Activated CD8-positive, alpha-beta memory T cell treated with anti-CD3 and anti-CD28 coated beads, Interleukin-2, amount 50 U/mL, for 48 hours (primary cell): ENCODE measurements at places on chromosomes 16 and 17.

GRCh38 chr17:17151962-17152361, 54.2 kb downstream of the PLD6 start:
- DNase-seq, result peak; percentile 58

- DNase-seq, result no peak
Observed at GRCh38 chr16:87919681-87919994, 16.7 kb downstream of the CA5A start.

DNA sequence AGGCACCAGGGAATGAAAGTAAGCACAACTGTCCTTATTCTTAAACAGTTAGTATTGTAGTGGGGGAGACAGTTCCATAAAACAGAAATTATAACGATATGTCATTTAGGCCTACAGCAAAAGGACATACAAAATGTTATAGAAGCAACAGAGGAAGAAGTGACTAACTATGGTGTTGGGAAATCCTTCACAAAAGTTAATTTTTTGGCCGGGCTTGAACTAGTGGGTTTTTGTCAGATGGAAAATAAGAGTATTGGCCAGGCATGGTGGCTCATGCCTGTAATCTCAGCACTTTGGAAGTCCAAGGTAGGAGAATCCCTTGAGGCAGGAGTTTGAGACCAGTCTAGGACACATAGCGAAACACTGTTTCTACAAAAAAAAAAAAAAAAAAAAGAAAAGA, 127.8 kb downstream of the SSH2 start:
- DNase-seq, result no peak

- no peak for DNase-seq
Observed at GRCh38 chr16:64168371-64168770, 953.5 kb downstream of the CDH11 start.

GRCh38 chr16:5064915-5065314, 841 bp downstream of the C16orf89 start:
- DNase-seq, result no peak

DNA sequence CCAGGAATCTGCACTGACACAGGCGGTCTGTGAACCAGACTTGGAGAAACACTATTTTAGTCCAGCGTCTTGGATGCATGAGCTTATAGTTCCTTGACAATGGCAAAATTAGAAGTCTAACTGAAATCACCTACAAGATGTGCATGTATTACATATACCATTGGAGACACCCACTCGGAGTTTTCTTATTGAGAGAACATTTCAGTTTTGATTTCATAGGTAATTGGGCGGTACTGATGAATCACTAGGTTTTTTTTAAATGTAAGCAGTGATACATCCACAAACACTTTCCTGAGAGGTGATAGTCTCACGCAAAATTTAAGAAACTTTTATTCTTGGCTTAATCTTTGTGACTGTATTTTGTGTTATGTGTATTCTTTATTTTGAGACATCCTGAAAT, 69.8 kb downstream of the PRKCA start:
- no peak for DNase-seq

DNA sequence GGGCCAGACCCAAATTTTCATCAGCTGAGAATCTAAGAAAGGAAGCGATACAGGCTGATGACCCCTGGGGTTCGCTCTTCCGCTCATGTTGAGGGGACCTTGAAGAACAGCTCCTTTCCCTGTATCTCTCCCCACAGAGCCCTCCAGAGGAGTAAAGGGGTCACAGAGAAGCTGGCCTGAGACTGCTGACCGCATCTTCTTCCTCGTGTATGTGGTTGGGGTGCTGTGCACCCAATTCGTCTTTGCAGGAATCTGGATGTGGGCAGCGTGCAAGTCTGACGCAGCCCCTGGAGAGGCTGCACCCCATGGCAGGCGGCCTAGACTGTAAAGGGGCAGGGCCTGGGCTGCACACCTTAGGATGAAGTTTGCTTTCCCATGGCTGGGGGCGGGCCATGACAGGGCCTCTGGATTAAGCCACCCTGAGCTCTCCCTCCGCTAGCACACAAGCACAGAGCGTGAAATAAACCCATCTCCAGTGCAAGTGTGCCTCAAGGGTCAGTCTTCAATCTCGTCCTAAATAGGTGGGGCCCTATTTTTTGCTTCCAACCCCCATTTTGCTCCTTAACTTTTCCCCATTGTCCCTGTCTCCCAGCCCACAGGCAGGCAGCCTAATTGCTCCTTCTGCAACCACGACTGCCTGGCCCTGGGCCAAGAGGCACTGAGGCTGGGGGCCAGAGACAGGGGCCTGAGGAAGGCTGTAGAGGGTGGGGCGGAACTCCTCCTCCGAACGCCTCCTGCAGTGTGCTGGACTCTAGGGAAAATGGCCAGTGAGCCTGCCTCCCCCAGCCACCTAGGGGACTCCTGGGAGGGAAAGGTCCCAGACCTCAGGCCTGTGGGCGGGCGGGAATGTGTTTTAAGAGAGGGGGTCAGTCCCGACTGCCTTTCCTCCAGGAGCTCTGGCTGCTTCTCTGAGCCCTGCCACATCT, 3.6 kb downstream of the ZACN start:
- DNase-seq, result no peak

DNA sequence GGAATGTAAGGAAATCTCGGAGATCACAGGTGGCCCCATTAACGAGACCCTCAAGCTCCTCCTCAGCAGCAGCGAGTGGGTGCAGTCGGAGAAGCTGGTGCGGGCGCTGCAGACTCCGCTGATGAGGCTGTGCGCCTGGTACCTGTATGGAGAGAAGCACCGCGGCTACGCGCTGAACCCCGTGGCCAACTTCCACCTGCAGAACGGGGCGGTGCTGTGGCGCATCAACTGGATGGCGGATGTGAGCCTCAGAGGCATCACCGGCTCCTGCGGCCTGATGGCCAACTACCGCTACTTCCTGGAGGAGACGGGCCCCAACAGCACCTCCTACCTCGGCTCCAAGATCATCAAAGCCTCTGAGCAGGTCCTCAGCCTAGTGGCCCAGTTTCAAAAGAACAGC, 16.2 kb downstream of the MLYCD start:
- no peak for DNase-seq

DNA sequence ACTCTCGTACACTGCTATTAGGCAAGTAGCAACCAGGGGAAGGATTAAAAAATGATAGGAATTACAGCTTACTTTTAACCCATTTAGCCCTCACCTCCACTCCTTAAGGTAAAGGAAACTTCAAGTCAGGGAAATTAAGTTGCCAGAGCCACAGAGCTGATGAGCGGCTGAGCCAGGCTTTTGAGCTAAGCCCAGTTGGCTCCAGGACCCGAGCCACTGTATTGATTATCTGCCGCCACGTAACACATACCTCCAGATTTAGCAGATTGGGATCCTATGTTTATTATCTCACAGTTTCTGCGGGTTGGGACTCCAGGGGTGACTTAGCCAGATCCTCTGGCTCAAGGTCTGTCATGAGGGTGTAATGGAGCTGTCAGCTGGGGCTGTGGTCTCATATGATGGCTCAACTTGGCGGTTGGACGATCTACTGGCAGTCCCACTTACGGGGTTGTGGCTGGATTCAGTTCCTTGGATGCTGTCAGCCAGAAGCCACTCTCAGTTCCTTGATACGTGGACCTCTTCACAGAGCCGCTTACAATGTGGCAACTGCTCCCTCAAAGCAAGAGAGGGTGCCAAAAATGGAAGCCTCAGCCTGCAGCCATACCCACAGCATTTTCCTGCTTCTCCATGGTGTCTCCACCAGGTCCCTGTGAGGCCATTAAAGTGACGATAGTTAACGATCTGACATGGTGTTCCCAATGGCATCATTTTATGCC, 57.3 kb downstream of the TMEM186 start:
- no peak for DNase-seq

DNA sequence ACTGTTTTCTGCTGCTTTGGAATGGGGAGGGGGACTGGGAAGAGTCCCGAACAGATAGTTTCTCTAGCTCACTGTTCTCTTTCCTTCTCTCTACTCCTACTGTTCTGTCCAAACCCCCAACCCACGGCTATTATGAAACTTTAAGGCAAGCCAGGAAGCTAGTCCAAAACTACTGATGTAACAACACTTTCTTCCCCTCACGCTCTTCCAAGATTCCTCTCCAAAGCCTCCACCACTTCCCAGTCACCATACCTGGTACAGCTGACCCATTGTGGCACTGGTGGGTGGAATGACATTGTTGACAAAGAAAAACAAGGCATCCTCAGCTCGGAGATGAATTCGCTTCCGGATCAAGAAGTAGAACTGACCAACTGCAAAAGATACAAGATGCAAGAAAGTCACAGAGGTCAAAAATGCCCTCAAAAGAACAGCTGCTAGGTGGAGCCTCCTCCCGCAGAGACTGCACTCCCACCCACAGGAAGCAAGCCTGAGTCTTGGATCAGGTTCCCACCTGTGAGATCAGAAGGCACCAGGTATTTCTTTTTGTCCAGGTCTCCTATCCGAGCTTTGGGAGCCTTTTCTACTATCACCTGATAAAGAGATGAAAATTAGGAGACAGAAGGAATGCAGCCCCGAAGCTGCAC, 1.0 kb downstream of the GABARAP start:
- no peak for DNase-seq

- no peak for DNase-seq
Observed at GRCh38 chr16:67404740-67405226, 11.5 kb upstream of the TPPP3 start.

DNA sequence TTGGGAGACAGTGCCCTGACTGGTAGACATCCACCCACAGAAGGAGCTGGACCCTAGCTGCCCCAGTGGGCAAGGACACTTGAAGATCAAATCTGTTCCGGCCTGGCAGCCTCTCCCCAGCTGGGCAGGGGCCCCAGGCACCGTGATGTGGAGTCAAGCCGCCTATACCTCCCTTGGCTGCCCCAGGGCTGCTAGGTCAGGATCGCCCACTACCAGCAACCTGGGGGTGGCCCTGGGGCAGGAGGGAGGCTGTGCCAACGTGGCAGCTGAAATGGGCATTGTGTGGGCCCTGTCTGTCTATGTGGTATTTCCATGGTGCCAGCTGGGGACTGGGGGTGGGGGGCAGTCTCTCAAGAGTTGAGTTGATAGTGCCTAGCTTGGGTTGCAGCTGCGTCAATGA, 941 bp downstream of the PDK2 start:
- no peak for DNase-seq

GRCh38 chr17:17546399-17547185, 44.9 kb downstream of the PEMT start:
- DNase-seq, result no peak

GRCh38 chr16:83113811-83114210, 487.0 kb downstream of the CDH13 start:
- DNase-seq, result no peak

- no peak for DNase-seq
Observed at GRCh38 chr16:53465606-53466280, 31.5 kb downstream of the RBL2 start.

DNA sequence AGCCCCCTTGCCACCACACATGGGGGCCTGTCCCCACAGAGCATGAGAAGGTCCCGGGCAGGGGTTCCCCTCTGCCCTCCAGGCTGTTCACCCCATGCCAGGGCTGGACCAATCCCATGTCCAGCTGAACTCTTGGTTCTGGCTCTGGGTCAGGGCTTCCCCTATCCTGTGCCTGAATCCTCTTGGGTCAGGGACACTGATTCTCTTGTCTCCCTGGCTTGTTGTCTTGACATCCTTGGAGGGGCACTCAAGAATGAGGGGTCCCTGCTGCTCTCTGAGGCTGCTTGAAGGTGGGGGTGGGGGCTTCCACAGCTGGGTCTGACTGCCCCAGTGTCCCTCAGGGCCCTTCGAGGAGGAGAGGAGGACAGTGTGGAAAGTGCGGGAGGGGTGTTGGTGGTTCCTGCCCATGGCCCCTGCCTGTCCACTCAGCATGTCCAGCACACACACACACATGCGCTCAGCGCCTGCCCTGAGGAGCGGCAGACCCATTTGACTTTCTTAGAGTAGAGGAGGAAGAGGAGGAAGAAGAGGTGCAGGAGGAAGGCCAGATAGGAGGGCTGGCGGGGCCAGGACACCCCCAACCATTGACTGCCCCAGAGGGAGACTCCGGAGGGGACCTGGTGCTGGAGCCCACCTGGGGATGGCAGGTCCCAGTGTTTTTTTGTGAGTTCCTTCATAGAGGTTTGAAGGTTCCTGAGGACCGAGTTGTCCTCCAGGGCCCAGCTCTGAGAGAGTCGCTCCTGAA, 47.0 kb downstream of the TNFRSF13B start:
- DNase-seq, result peak; percentile 42

GRCh38 chr17:64130559-64131001, 636 bp upstream of the ERN1 start:
- DNase-seq, result no peak

GRCh38 chr17:31269578-31269983, 27.5 kb downstream of the OMG start:
- DNase-seq, result no peak

GRCh38 chr17:36643086-36643685, 41.8 kb downstream of the MRM1 start:
- DNase-seq, result no peak

DNA sequence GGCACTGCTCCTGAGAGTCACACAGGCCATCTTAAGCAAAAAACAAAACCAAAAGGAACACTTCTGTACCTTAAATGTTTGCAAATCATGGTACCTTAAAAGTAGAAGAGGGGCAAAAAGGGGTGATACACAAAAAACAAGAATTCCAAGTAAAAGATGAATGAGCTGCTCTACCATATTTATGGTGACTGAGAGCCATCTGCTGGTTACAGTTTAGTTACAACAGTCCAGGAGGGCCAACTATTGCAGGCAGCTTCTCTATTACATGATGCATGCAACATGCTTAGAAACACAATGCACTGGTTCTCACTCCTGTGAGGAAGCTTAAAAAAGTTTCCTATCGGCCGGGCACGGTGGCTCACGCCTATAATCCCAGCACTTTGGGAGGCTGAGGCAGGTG, 53.5 kb downstream of the STX8 start:
- no peak for DNase-seq

DNA sequence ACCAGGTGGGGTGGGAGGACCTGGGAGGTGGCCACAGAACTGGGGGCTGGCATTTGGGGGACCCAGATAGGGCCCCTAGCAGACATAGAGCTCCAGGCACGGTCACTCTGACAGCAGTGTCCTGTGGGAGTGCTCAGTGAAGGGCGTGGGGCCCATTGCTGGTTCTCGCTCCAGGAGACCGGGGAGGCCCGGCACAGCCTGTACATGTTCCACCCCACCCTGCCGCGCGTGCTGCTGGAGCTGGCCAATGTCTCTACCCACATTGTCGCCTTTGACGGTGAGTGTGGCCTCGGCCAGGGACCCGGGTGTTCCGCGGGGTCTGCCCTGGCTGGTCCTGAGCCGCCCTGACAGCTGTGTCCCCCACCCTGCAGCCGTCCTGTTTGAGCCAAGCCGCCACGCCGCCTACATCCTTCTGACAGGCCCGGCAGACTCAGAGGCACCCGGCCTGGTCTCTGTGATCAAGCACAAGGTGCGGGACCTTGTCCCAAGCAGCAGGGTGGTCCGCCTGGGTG, 11.2 kb downstream of the RGS11 start:
- DNase-seq, result no peak

GRCh38 chr17:73749337-73749823, 105.1 kb upstream of the SDK2 start:
- no peak for DNase-seq
